GM19239 (cell line): ENCODE measurements at places on chromosomes 3 and 15.
A peak's percentile ranks its signal among the peaks of the same experiment; 100 is the strongest.

DNA sequence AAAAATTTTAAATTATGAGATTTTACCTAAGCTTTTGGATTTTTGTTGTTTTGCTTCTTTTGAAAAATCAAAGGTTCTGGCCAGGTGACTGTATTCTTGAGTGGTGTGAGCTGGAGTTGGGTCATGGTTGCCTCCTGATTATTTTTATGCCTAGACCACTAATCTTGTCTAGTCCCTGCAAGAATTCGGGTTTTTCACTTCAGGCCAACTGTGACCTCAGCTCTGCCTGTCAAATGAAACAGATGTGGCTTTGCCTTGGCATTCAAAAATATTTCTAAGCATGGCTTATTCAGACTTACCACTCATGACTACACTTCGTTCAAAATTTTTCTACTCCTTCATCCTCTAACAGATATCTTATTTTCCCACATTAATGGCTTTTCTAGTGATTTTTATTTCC lies 25.4 kb upstream of the CDV3 start:
- DNase-seq, result no peak

DNA sequence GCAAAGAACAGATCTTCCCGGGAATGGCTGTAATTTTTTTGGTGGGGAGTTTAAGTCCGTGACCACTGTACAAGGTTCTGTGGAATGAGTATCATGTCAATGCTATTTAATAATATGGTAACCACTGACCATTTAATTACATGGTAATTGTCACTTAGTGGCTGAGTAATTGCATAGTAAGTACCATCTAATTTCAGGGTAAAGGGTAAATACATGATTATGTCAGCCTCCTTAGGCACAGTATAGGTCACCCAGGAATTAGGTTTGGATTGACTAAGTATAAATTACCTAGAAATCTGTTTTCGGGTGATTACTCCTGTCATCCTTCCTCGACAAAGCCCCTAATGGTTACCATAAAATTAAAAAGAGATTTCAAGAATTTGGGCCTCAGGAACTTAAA lies 120.1 kb upstream of the AGBL1 start:
- DNase-seq, result no peak

GRCh38 chr15:35136321-35137189 lies 51.5 kb upstream of the NANOGP8 start:
- DNase-seq, result peak; percentile 25

DNA sequence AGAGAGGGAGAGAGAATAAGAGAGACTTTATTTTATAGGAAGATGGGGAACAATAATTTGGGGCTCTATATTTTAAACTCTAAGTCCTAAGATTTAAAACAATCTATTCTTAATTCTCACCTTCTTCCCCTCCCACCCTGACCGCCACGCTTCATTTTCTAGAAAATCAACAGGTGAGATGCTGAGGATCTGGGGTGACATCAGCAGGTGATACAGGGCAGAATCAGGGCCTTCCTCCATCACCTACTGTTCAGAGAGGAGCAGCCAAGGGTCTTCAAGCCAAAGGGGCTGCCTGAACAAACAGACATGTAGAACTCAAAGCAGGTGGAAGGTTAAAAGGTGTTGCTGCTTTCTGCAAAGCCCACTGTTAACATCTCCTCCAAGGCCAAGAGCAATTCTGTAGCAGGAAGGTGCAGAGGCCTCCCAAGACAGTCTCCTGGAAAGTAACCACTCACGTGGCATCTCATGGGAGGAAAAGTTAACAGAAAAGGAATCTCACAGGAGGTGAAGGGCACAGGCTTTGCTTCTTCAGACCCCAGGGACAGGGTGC lies 183.6 kb upstream of the TLE3 start:
- DNase-seq, result no peak

GRCh38 chr3:11195201-11195600 lies 40.9 kb downstream of the HRH1 start:
- DNase-seq, result no peak

DNA sequence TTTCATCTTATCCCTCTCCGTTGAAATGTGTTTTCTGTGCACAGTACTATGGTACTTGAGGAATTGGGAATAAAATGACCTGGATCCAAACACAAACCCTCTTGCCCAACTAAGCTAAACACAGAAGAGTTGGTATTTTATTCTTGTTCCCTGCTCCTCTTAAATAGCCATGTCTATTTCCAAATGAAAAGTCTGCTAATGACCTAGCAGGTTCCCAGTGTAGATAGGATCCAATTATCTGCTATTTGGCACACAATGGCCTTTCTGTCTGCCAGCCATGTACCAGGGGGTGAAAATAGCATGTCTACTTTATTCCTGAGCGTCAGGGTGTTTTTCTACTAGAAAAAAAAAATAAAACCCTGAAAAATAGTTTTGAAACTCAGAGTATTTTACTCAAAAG lies 657.0 kb upstream of the NAALADL2 start:
- no peak for DNase-seq

DNA sequence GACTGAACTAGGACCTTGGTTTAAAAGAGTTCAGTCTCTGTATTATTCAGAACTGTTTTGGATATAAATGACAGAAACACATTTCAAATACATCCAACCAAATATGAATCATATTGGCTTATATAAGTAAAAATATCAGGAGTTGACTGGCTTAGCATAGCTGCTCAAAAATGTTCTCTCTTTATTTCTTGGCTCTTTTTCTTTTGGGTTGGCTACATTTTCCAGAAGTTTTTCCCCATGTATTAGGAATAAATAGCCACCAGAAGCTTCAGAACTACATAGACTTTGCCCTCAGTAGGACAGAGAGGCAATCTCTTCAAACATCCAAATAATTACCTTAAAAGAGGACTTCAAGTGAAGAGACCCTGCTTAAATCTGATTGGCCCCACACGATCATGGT lies 32.7 kb downstream of the KCNMB2 start:
- DNase-seq, result no peak

DNA sequence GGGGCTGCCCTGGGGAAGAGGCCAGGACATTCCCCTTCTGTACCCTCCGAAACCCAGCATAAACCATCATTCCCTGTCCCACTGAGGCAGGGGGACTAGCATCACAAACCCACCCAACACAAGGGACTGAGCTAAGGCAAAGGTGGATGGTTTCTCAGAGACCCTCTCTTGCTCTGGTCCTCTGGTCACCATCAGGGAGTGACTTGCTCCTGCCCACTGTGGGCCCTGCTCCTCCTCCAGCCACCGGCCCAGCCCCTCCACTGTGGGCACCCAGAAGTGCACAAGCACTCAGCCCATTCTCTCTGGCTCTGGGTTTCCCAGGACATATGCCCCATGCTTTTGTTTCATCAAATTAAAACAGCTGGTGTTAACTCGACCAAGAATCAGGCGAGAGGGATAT lies 44.9 kb downstream of the PTH1R start:
- no peak for DNase-seq

DNA sequence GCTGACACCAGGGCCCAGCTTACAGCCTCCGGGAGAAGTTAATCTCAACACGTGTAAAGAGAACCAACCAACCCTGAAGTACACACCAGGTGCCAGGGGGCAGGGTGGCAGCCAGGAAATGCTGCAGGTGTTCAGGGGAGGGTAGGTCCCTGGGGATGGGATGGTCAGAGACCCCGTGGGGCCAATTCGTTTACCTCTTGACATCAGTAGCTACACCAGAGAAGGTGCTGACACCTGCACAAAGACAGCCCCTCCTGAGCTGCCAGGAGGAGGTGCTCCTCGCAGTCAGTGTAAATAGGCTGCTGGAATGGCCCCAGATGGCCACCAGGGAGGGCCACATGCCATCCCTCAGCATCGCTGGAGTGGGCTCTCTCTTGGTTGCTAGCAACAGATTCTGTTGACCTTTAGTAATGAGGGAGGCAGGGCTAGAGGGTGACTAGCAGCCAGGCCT lies 52.8 kb downstream of the CORO2B start:
- DNase-seq, result no peak

DNA sequence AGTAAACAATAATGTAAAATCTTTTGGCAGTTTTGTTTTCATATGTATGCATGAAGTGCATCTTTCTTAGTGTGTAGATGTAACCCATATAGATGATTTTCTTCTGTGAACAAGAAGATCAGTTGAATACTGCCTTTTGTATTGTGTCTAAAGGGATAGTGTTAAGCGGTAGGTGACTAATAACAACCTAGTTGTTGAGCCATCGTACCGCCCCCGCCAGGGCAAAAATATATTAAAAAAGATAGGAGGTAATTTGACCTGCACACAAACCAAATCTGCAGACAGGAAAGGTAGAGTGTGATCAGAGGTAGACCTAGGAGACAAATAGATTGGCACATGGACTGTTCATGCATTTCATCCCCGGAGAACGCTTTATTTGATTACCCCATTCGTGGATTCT lies 3.3 kb upstream of the GMNC start:
- DNase-seq, result no peak

GRCh38 chr3:141414800-141415462 lies 46.6 kb downstream of the ZBTB38 start:
- no peak for DNase-seq
